HTR-8/SVneo (cell line): ENCODE measurements at places on chromosomes 4 and X.

GRCh38 chr4:71261633-71262121, 77.1 kb upstream of the SLC4A4 start:
- no peak for DNase-seq

- DNase-seq = no peak
Measured at GRCh38 chrX:65488495-65488894, 46.1 kb downstream of the LAS1L start.

DNA sequence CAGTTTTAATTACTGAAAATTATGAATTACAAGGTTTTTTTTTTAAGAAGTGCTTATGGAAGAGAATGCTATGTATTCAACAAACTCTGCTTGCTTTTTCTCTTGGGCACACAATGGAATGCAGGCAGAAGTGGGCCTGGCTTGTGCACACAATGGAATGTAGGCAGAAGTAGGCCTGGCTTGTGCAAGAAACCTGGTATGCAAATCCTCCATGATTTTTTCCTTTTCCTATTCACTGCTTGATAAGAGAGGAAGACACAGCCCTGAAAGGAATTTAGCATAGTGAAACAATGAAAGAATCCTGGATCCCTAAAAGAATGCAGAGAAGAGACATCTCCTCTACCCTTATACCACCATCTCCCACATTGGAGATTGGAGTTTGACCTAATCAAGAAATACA, 138.4 kb downstream of the COL25A1 start:
- no peak for DNase-seq

DNA sequence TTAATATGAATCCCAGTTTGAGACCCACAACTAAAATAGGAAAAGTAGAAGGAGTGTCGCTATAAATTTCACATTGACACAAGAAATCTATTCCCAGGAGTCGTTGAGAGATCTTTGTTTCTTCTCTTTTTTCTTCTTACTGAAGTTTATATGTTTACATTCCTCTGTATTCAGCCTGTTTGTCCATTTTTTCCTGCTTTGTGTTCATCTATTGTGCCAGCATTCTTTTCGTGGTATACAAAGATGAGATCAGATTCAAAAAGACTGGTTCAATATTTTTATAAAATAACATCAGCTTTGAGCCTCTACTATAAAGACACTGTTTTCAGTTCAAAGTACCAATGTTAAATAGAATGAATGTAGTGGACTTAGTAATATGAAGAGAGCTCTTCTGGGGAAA, 95.4 kb upstream of the MYOZ2 start:
- no peak for DNase-seq

DNA sequence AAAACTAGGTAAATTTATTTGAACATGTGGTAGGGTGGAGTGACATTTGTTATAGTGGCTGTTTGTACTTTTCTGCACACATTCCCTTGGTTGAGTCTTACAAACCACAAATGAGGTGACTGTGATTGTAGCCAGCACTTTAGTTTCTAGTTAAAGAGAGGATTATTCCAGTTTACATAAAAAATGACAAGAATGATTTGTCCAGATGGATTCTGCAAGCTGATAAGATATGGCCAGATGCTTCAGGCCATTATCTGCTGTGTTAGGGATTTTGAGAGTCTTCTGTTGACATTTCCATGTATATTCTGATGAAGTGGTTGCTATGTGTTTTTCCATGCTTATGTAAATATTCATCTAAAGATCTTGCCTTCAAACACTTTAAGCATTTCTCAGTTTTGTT, 31.0 kb upstream of the PDE5A start:
- no peak for DNase-seq

DNA sequence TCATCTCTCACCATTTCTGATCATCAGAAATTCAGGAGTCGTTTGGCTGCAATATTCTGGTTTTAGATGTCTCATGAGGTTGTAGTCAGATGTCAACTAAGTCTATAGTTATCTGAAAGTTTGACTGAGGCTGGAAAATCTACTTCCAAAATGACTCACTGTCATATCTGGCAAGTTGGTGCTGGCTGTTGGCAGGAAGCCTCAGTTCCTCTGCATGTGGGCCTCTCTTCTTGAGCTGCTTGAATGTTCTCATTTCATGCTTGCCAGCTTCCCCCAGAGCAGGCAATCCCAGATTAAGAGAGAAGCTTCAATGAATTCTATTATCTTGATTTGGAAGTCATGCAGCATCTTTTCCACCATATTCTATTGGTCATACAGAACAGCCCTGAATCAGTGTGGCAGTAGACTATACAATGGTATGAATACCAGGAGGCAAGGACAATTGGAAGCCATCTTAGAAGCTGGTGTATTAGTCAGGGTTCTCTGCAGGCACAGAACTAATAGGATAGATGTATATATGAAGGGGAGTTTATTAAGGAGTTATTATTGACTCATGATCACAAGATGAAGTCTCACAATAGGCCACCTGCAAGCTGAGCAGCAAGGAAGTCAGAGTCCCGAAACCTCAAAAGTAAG, 46.8 kb upstream of the ELF2 start:
- no peak for DNase-seq

DNA sequence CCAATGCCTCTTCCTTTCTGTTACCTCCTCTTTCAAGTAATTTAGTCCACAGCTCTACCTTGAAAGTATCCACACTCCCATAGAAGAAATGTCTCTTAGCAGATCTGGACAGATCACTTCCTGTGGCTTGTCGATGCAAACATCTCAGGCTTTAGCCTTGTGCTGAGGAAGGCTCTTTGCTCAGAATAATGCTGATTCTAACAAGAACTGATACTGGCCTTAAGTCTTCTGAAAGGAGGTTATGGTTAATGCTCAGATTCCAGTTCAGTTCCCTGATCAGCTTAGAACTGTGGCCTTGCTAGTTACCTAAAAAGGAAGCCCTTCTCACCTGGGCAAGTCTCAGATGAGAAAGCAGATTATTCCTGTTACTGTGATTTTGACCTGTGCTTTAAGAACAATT, 230.1 kb upstream of the FAT4 start:
- no peak for DNase-seq

DNA sequence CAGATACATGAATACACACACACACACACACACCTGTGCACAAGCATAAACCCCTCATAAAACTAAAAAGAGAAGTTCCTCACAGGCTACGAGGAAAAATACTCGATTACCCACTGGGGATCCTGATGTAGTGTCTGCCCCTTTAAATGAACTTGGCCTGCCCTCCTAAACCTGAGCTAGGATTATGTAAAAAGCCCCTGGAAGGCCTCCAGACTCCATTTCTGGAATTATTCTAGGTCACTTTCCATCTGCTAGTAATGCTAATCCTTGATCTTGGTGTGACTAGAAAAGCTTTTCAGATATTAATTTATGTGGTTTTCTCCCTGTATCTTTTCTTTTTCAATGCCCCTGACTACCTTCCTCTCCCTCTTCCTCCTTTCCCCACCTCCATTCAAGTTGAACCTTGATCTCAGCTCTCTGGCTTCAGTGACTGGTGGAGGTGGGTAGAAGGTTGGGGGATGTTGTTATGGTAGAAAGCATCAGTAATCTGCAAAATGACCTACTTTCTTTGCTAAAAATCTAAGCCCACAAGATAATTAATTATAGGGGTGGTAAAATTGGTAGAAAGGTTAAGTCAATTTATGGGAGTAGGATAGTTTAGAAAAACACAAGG, 25.5 kb upstream of the ZNF330 start:
- DNase-seq = no peak
